Fibroblast of skin of left quadriceps (primary cell): ENCODE measurements at places on chromosomes 6 and 20.

DNA sequence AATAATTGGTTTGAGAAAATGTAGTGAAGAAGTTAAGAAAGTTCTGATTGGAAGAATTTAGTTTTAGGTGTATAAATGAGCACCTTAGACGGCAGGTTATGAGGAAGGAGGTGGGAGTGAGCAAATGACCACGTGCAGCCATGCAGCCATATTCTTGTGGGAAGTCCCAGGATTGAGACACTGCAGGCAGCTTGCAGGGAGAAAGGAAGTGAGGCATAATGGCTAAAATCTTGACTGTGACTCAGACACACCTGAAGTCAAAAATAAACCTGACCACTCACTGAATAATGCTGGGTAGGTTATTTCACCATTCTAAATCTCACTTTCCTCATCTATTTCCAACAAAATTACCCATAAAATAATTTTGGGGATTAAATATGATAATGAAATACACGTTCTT, 16.6 kb downstream of the DSE start:
- DNase-seq = no peak

DNA sequence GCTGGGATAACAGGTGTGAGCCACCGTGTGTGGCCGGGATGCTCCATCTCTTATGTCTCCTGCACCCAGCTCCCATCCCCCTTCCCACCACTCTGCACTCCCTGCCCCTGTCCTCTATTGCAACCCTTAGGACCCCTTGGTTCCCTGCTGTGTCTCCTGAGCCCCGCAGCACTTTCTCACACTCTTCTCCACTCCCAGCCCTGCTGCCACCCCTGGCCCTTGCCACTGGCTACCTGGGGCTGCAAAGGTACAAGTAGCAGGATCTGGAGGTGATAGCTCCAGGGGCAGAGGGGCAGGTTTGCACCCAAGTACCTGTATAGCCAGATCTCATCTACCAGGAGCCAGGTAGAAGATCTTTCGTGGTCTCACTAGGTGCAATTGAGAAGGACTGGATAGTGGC, 6.6 kb upstream of the CPXM1 start:
- DNase-seq = no peak

- no peak for DNase-seq
Measured at GRCh38 chr6:168147205-168147738, 68.3 kb upstream of the FRMD1 start.

- no peak for DNase-seq
Measured at GRCh38 chr20:36607586-36608387, 2.2 kb downstream of the RAB5IF start.

GRCh38 chr20:44938637-44939036, 21.6 kb downstream of the TOMM34 start:
- no peak for DNase-seq

DNA sequence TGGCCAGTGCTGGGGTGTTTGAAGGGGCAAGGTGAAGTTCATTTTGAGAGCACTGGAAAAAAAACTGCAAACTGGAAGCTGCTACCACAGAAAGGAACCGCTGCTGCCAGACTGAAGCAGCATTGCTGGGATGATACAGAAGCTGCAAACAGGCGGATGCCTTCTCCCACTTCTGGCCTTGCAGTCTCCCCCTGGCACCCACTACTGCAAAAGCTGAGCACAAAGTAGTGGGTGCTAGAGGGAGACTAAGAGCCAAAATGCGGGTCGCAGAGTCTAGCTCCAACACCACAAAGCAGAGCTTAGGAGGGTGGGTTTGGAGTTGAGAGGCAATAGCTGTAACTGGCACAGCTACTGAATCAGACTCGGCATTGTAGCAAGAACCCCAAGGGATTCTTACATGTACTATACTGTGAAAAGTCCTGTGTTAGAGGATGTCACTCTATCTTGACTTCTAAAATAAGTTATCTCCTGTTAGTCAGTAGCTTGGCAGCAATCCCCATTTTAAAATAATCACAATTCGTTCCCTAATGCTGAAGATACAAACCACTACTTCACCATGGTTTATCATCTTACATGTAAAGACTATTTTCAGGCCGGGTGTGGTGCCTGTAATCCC, 44.0 kb upstream of the COL21A1 start:
- DNase-seq = no peak

- DNase-seq = no peak
Measured at GRCh38 chr20:17808357-17808756, 108.6 kb downstream of the BANF2 start.

DNA sequence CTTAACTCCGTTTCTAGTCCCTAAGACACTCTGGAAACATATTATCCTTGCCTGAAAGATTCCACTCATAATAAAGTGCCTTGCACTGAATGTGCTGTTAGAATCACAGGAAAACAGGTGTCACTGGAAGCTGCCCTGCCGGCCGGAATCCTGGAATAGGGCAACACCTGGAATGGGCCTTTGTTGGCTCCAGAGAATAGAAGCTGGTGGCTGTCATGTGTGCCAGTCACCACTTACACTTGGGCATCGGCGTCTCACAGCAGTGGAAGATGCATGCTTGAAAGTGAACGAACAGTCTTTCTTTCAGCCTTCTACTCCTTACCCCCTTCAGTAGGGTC, 90.8 kb upstream of the AFDN start:
- DNase-seq = no peak

GRCh38 chr20:24783631-24784492, 165.2 kb upstream of the CST7 start:
- no peak for DNase-seq

- DNase-seq = peak; percentile 75
Measured at GRCh38 chr6:13696226-13696625, 15.4 kb downstream of the RANBP9 start.

DNA sequence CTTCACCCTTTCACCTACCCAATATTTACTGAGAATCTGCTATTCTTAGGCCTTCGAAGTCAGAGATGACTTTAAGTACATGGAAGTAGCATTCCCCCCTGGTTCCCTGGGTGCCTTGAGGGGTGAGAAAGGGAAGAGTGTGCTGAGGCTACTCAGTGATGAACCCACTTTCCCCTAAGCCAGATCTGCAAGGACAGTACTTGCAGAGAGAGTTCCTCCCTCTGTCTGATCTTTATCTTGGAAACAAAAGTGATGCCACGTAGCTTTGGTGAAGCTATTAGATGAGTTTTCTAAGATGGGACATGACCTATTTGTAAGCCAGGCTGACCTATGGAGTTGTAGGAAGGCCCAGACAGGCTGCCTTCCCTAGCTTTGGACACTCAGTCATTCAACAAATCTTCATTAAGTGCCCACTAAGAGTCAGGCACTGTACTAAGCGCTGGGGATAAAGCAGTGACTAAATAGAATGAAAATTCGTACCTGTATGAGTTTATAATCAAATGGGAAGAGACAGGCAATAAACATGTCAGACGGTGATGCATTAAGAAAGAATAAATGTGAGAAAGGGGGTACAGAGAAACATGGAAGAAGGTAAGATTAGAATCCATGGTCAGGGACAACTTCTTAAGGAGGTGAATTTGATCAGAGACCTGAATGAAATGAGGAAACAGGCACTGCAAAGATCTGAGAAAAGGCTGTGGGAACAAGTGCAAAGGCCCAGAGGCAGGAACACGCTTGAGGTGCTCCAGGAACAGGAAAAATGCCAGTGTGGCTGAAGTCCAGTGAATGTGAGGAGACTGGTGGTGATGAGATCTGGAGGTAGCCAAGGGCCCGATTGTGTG, 42.2 kb downstream of the BCL2L1 start:
- no peak for DNase-seq

DNA sequence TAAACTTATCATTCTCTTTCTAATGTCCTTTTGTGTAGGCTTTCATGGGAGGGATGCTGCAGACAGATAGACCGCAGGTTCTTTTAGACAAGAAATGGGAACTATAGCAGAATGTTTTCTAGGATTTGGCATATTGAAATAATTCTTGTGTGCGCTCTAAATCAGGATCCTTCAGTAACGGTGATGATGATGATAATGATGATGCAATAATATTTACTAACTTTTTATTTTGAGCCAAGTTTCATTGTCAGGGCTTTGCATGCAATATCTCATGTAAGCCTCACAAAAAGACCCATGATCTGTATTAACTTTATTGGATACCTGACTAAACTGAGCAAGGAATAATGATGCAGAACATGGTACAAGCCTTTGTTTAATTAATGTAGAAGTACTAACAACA, 280.1 kb downstream of the HAO1 start:
- DNase-seq = no peak

DNA sequence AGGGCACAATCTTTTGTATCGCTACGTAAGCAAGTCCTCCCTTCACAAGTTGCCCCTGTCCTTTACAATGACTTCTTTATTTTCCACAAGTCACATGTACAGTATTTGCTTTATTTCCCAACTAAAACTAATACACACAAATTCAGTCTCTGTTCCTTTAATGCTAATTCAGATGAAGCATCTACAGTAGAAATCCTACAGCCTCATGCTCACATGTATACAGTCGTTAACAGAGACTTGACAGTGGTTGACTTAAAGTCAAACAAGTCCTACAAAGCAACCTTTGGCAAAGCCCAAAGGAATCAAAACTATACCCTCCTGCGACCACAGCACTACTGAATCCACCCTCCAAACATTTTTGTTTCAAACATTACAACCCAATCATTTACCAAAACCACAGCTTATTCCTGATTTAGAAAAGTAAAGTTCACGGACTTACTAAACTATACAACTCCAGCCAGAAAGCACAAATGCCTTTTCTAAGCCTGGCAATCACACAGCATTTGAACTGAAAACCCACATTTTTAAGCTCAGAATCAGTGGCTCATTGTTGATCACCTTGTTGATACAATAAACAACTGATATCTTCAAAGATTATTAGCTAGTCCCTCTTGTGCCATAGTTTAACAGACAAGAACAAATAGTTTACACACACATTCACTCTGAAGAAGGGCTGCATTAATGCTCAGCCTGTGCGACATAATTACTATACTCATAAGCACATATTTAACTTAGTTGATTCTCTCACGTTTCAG, 70.9 kb upstream of the NHSL1 start:
- DNase-seq = no peak

- no peak for DNase-seq
Measured at GRCh38 chr6:2752477-2753109, 1.9 kb upstream of the MYLK4 start.

DNA sequence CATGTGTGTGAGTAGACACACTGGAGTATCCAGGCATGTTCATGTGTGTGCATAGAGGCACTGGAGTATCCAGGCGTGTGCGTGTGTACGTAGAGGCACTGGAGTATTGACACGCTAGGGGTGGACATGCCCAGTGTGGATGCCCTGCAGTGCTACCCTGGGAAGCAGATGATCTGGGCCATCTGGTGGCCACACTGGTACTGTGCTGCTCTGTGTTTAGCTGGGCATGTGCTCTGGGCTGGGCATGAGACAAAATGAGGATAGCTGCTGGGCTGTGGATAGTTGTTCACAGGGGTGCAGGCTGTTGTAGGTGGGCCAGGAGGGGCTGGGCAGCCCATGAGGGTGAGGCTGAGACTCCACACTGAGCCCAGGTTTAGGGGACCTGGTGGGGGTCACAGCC, 24.0 kb upstream of the NPBWR2 start:
- DNase-seq = no peak

DNA sequence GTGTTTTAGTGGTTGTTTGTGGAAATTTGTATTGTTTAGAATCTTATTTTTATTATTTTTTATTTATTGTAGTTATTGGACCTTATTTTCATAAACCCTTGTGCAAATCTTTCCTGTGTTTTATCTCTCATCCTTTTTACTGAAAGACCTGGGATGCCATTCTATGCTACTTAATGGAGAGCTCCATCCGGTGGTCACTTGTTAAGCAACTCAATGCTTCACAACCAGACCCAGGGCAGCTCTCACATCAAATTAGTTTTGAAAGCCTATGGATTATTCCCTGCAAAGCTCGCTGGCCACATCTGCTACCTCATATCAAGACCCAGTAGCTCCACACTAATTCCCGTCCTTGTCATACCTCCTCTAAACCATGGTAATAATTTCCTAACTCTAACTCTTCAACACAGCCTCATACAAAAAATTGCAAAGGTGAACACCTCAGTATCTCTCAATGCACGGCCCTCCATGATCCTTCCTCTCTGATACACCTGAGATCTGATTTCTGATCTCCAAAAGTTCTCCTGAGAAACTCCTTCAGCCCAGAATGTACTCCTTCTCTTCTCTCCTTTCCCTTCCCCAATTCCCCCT, 296.6 kb upstream of the MANEA start:
- peak; percentile 22 for DNase-seq

DNA sequence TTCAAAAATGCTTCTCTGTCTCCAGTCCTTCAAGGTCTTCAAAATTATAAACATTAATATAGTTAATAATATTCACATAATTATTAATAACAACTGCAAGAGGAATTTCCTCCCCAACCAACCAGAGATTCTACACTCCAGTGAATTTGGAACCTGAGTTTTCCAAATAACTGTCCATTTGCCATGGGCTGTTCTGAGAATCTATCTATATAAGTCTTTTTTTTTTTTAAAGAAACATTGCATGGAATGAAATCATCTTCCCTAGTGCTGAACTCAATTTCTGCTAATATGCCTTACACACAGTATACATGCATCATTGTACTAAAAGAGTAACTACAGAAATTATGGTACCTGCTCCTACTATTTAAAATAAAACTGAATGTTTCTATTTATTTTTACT, 113.9 kb downstream of the SLC22A3 start:
- DNase-seq = no peak

DNA sequence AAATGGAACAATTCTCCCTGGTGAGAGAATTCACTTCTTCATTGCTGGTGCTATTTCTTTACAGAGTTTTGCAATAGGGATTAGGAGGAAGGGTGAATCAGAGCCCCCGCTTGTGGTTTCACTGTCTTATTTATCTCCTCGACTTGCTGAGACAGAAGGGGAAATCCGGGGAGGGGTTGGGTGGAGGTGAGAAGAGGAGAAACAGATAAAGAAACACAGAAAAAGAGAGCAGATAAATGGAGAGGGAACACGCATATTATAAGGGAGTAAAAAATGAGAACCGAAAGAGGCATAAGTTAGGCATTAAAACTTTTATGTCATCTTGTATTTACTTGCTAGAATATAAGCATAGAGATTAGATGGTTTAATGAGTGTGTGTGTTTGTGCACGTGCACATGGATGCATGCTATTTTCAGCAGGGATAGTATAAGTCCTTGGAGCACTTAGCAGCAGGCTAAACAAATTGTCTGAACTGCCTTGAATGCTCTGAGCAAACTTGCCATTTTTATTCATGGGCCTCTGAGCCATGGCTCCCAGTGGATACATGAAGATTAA, 105.0 kb downstream of the OLIG3 start:
- DNase-seq = no peak

- peak; percentile 83 for DNase-seq
Measured at GRCh38 chr6:157323255-157323965, at the start of gene TMEM242. Gene TMEM242 (minus strand): TSS chr6:157323519. CDS start chr6:157323499, 20 bp downstream.

- no peak for DNase-seq
Measured at GRCh38 chr6:166901626-166902025, 54.7 kb downstream of the RNASET2 start.

GRCh38 chr6:154403788-154404187, 47.2 kb upstream of the IPCEF1 start:
- peak; percentile 45 for DNase-seq
